ENCODE measurements at places on chromosomes 7 and 10.

DNA sequence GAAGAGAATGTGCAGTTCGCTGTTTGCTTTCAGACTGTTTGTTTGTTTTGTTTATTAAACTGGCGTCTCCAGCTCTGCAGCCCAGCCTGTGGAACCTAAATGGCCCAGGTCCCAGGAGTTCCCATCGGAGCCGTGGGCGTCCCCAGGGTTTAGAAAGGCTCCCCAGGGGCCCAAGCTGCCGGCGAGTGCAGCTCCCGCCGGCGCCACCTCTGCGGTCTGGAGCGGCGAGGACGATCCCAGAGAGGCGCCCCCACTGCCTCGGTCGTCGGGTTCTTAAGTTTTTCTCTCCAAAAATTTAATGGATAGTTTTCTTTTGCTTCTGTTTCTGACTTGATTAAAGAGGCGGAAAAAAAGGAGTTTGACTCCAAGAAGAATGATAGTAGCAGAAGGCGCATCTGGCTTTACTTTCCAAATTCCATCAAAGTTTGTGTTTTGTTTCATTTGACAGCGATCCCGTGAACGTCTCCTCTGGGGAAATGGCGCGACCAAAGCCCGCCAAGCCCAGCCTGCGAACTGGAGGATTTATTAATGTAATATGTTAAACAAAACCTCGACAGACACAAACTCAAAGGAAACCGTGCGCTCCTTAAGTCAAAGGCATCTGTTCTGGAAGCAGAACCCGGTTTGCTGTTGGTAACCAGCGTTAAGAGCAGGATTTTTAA, 718 bp upstream of the FZD1 start:
- peak; percentile 46 for DNase-seq

GRCh38 chr10:114266521-114266920, 27.5 kb downstream of the VWA2 start:
- no peak for DNase-seq

- no peak for DNase-seq
These were observed 147.8 kb upstream of the EEPD1 start for GRCh38 chr7:36005293-36005692.

DNA sequence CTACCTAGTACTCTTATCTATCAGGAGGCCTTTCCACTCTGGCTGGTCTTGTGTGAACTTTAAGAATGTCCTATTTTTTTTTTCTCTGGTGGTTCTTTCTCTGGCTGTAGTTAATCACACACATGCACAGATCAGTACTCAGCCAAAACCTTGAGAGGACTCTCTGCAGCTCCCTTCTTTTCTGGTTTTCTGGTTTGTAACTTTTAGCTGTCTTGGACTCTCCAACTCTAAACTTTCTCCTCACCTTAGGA, 54.9 kb upstream of the HELLS start:
- DNase-seq: no peak

DNA sequence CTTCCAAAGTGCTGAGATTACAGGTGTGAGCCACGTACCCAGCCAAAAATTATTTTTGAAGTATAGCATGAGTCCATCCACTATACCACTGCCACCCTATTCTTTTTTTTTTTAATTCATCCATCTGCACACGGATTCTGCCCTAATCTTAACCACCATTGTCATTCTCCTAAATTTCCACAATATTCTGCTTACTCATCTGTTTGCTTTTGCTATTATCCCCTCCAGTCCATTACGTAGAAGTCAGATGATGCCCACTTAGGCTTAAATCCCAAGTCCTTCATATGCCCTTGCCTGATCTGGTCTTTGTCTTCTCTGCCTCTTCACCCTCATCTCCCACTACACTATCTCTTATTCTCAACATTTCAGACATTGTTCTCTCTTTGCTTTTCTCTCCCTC, 86.7 kb downstream of the MMRN2 start:
- DNase-seq: no peak
